Cortex of kidney (tissue), 1 donor: ENCODE measurements at places on chromosomes 1 and 21.

DNA sequence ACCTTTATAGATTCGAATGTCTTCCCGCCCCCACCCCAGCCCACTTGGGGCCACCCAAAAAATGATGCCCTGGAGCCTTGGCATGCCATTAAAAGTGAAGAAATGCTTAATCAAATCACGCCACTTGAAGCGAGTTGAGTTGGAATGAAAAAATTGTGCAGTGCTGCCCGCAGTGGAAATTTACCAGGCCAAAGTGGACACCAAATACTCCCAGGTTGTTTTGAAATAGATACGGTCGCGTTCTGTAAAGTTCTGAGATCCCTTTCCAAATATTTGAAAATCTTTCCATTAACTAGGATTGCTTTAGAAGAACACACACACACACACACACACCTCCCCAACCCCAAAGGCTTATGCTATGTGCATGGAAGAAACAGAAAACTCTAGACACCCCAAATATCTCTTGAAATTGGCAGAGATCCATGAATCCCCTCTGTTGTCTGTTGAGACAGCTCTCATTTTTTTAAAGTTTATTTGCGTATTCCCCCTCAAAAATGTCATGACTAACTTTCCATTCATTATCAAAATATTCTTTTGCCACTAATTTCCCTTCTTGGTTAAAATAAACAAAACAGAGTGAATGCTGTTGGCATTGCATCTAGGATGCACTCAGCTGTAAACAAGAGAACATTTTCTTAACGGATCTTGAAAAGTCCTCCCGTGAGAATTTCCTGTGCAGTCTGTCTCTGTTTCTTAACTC, 142.3 kb upstream of the KCNE2 start:
- no peak for DNase-seq

DNA sequence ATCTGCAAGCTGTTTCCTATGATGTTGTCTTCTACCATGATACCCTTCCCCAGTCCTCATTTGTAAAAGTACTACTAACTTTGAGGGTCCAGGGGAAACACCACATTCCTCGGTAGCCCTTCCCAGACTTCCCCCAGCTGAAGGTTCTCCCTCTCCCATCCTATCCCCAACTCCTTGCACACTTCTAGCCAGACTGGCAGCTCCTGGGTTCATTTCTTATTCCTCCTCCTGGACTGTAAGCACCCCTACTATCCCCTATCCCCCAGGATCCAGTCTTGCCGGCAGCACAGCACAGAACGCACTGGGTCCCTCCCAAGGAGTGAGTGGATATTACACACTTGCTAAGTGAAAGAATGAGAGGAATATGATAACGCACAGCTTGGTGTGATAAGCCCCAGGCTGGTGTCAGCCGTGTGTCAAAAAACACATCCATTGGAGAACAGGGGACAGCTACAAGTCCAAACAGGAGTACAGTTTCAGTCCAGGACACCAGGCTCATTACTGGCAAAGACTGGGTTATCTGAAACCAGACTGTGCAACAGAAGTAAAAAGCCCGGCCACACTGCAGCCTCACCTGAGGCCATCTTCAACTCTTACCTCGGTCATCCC, 100.2 kb downstream of the SSBP3 start:
- no peak for DNase-seq

- DNase-seq: no peak
Measured at GRCh38 chr1:245876586-245876985, 630.5 kb downstream of the SMYD3 start.

DNA sequence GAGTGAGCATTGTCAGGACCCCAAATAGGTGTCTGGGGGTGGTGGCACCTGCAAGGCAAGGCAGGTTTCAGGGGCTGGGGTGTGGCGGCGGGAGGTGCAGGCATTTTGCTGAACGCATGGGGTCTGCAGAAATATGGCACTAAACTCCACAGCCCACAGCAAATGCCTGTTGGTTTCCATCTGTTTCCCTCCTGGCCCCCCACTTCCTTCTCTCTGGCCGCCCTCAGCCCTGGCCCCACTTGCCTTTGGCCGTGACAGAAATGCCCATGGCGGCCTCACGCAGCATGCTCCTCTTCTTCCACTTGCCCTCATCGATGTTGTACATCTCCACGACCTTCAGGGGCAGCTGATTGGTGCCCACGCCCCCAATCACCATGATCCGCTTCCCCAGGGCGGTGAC, 13.7 kb downstream of the KLHDC8A start:
- DNase-seq: no peak

DNA sequence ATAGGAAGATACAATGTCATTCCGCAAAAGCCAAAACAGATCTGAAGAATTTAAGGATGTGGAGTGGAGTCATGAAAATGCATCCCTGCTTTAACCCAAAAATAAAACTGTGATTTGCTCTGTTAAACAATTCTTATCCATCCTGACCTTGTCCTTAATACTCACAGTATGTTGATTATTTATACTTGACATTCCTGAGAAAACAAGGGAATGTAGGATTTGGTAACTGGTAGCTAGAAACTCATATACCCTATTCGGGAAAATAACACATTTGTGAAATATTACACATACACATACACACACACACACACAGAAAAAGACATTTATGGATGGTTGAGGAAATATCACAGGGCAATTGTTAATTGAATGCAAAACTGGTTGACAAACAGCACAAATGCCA, 80.2 kb downstream of the FMN2 start:
- no peak for DNase-seq
